Epithelial cell of alveolus of lung (primary cell): ENCODE measurements at places on chromosomes 6 and 20. TPM values are rescaled to one million over a fixed set of nuclear protein-coding genes. Genes with fewer than 3 reads are reported as not detected.

Gene SLC22A1
- not detected in 2 replicates for total RNA-seq

Gene SRMS
- not detected in 2 replicates for total RNA-seq

Gene C6orf15
- total RNA-seq, result 0.65 TPM in 1 of 2 replicates, not detected in the other

Gene PACRG
- not detected in 2 replicates for total RNA-seq

Gene ELOVL2
- 0.16 and 2.1 TPM in 2 replicates for total RNA-seq

Gene LAMA2
- 28.3 and 54.9 TPM in 2 replicates for total RNA-seq

Gene KCNK16
- not detected in 2 replicates for total RNA-seq

Gene OR12D3
- total RNA-seq, result not detected in 2 replicates

Gene NINL
- total RNA-seq, result 6.5 and 9.0 TPM in 2 replicates

Gene GJA10
- 0.13 TPM in 1 of 2 replicates, not detected in the other for total RNA-seq

Gene MTFR2
- total RNA-seq, result 3.1 and 8.0 TPM in 2 replicates

Gene CLIC5
- 0.08 TPM in 1 of 2 replicates, not detected in the other for total RNA-seq

Gene CLVS2
- under 0.01 TPM in 1 of 2 replicates, not detected in the other for total RNA-seq

Gene WFDC5
- total RNA-seq, result not detected in 2 replicates

Gene IL17F
- total RNA-seq, result not detected in 2 replicates

Gene ZHX3
- 23.4 and 31.6 TPM in 2 replicates for total RNA-seq

Gene OLIG3
- not detected in 2 replicates for total RNA-seq

Gene C20orf204
- 0.13 and 2.0 TPM in 2 replicates for total RNA-seq

Gene PDYN
- total RNA-seq, result not detected in 2 replicates

Gene GSTA3
- not detected in 2 replicates for total RNA-seq

Gene TMC2
- not detected in 2 replicates for total RNA-seq

Gene PAX1
- not detected in 2 replicates for total RNA-seq

Gene TFAP2D
- not detected in 2 replicates for total RNA-seq

Gene SF3B5
- total RNA-seq, result 171 and 209 TPM in 2 replicates

Gene ARHGAP40
- total RNA-seq, result 0.91 TPM in 1 of 2 replicates, not detected in the other

Gene CUL7
- total RNA-seq, result 32.7 and 38.7 TPM in 2 replicates

Gene CST3
- total RNA-seq, result 801 and 827 TPM in 2 replicates

Gene TREM1
- 1.2 and 8.7 TPM in 2 replicates for total RNA-seq

Gene COL10A1
- 0.08 and 0.13 TPM in 2 replicates for total RNA-seq

Gene PROKR2
- not detected in 2 replicates for total RNA-seq

Gene FAM83C
- not detected in 2 replicates for total RNA-seq

Gene C20orf144
- total RNA-seq, result 0.08 and 0.26 TPM in 2 replicates

Gene EYS
- not detected in 2 replicates for total RNA-seq
